ENCODE measurements at places on chromosomes 5 and 9. TPM values are rescaled to one million over a fixed set of nuclear protein-coding genes. Genes with fewer than 3 reads are reported as not detected.

GRCh38 chr5:133203317-133204305 is 151.8 kb downstream of the HSPA4 start:
- no peak for DNase-seq
- peaks cover 52% of the 10 kb centered on the region for H3K27me3 ChIP-seq
- H3K36me3 ChIP-seq: peaks cover 4% of the 10 kb centered on the region
- no peak overlapping the region for H3K27ac ChIP-seq

GRCh38 chr9:37010976-37011375 is 23.1 kb downstream of the PAX5 start:
- H3K36me3 ChIP-seq: peaks cover 4% of the 10 kb centered on the region
- no peak overlapping the region for H3K27ac ChIP-seq
- H3K4me3 ChIP-seq: no peak overlapping the region

The IGIP gene
- total RNA-seq: 3.2 TPM

The ADAMTS16 gene
- total RNA-seq: not detected

DNA sequence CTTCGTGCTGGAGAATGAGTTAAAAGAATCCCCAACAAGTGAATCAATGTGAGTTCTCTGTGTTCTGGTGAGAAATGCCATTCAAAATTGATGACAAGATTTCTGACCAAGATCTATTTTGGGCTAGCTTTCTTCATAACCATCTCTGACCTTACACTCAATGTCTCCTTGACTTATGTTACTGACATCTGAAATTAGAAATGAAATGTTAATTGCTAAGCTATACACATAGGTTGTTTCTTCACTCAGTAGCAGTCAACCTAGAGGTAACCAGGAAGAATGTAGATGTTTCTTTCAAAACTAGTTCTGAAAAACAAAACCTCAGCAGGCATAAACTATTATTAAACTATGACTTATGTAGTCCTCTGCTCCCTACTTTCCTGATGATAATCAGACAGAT is 2220.7 kb upstream of the C9orf72 start:
- no peak overlapping the region for H3K27ac ChIP-seq
- no peaks in the 10 kb centered on the region for H3K36me3 ChIP-seq
- no peaks in the 10 kb centered on the region for H3K27me3 ChIP-seq
- no peak overlapping the region for H3K4me3 ChIP-seq
- H3K4me1 ChIP-seq: no peaks in the 10 kb centered on the region
- DNase-seq: no peak

DNA sequence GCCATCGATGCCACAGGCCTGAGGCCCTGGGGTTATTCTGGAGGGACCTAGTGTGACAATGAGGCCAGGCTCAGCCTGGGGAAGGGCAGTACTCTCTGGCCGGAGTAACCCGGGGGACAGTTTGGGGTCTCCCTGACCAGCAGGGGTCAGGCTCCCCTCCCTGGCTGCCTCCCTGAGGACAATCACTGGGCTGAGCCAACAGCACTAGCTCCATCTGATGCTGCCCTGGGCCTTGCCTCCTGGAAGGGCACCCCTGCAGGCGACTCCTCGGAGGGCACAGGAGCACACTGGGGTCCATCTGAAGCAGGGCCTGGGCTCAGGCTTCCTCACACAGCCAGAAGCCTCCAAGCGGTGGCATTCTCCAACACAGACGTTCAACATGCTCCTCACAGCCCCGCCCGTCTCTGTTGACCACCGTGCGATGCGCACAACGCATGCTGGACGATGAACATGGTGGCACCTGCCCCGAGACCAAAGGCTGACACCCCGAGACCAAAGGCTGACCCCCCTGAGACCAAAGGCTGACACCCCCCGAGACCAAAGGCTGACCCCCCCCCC is 68.3 kb downstream of the ADAMTS2 start:
- no peak overlapping the region for H3K27ac ChIP-seq
- peaks cover 2% of the 10 kb centered on the region for H3K4me1 ChIP-seq
- H3K36me3 ChIP-seq: no peaks in the 10 kb centered on the region
- peaks cover 4% of the 10 kb centered on the region for H3K27me3 ChIP-seq
- no peak for DNase-seq

The GABRA1 gene
- 0.10 TPM for total RNA-seq

- no peaks in the 10 kb centered on the region for H3K36me3 ChIP-seq
- H3K27ac ChIP-seq: no peak overlapping the region
- H3K27me3 ChIP-seq: no peaks in the 10 kb centered on the region
- H3K4me1 ChIP-seq: no peaks in the 10 kb centered on the region
- DNase-seq: no peak
- H3K4me3 ChIP-seq: no peak overlapping the region
Measured at GRCh38 chr5:63686938-63687337, 275.3 kb downstream of the HTR1A start.

- H3K27me3 ChIP-seq: peaks cover 62% of the 10 kb centered on the region
- no peaks in the 10 kb centered on the region for H3K4me1 ChIP-seq
- H3K36me3 ChIP-seq: peaks cover 2% of the 10 kb centered on the region
- H3K27ac ChIP-seq: no peak overlapping the region
- H3K4me3 ChIP-seq: no peak overlapping the region
- DNase-seq: no peak
Measured at GRCh38 chr5:73274881-73275663, 102.1 kb downstream of the TMEM174 start.

The FOXD4L4 gene
- not detected for total RNA-seq

DNA sequence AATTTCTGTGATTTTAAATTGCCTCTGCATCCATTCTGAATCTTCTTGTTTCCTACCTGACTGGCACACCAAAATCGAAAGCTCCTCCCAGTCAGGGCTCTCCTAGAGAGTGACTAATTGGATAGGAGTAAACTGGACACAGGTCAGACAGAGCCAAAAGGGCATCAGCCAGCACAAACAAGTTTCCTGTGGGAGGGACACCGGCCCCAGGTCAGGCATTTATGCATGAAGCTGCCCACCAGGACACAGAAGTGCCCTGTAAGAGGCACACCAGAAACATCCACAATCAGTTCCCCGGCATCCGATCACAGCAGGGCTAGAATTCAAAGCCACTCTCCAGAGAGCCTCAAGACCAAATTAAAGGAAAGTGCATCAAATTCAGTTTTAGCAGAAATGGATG is 78.4 kb downstream of the SFXN1 start:
- H3K27me3 ChIP-seq: peaks cover 38% of the 10 kb centered on the region
- no peak overlapping the region for H3K4me3 ChIP-seq
- H3K36me3 ChIP-seq: no peaks in the 10 kb centered on the region
- peaks cover 2% of the 10 kb centered on the region for H3K4me1 ChIP-seq

DNA sequence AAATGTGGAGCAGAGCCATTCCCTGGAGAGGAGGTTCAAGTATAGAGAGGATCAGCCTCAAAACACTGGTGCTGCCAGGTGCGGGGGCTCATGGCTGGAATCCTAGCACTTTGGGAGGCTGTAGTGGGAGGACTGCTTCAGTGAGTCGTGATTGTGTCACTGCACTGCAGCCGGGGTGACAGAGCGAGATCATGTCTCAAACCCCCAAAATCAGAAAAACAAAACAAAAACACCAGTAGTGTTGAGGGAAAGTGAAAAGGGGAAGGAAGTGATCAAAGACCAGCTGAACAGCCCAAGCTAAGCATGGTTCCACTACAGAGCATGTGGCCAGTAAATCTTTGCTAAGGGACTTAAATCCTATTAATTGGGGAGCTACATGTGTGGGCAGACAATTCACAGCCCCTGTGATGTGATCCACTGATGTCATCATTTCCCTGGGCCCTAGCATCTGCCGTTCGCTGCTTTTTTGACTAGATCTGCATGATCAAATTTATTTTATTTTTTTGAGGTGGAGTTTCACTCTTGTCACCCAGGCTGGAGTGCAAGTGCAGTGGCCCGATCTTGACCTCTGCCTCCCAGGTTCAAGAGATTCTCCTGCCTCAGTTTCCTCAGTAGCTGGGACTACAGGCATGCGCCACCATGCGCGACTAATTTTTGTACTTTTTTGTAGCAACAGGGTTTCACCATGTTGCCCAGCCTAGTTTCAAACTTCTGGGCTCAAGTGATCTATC is 2.7 kb upstream of the PCBD2 start:
- DNase-seq: no peak
- no peaks in the 10 kb centered on the region for H3K36me3 ChIP-seq
- H3K4me3 ChIP-seq: no peak overlapping the region
- H3K27me3 ChIP-seq: no peaks in the 10 kb centered on the region
- peak overlapping the region; percentile 16 for H3K27ac ChIP-seq
- H3K4me1 ChIP-seq: peaks cover 5% of the 10 kb centered on the region

The FUT7 gene
- 7.7 TPM for total RNA-seq

The PCDHB2 gene
- 0.25 TPM for total RNA-seq

GRCh38 chr9:80157561-80157983 is 585.8 kb downstream of the TLE4 start:
- peaks cover 18% of the 10 kb centered on the region for H3K27me3 ChIP-seq
- peaks cover 2% of the 10 kb centered on the region for H3K36me3 ChIP-seq
- no peak for DNase-seq

The ZNF346 gene
- 14.9 TPM for total RNA-seq

DNA sequence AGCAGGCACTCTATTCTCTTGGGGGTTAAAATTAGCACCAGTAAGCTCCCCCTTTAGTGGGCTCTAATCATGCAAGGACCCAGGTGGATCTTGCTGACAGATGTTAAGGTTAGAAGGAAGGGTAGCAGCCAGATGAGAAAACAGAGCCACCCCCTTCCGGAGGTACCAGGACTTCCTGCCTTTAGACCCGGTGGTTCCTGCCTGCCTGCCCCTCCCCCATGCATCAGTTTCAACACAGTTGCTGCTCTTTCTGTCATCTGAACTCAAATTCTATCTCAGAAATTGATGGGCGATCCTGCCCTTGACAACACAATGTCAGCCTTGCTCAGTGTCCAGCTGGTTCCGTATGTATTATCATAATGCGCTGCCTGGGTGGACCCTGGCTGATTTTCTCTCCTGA is 287.3 kb downstream of the EBF1 start:
- H3K27me3 ChIP-seq: peaks cover 8% of the 10 kb centered on the region
- H3K27ac ChIP-seq: no peak overlapping the region
- peaks cover 4% of the 10 kb centered on the region for H3K4me1 ChIP-seq
- no peak overlapping the region for H3K4me3 ChIP-seq
- DNase-seq: no peak

The CAVIN4 gene
- total RNA-seq: 0.13 TPM
